ENCODE measurements at places on chromosomes 5 and 9.

DNA sequence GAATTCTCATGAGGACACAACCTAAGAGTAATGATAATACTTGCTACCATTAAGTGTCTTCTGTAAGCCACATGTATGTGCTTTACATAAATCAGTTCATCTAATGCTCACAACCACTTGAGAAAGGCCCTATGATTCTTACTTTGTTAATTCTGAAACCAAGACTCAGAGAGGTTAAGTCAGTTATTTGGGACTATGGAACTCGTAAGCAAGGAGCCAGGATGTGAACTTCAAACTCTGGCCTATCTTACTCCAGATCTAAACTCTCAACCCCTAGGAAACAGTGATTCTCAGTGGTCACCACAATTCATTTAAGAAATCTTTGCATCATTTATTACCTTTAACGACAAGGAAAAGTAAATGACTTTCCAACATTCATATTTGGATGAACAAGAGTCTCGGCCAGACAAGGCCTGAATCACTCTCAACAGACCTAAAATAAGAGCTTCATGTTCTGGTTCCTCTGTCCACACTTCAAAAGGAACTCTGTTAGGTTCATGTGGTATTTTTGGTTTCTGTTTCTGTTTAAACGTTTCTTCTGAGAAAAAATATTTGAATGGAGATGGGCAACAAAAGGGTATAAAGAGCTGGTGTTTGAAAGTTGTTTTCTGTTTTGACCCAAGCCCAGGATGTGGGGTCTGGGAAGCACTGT lies 104.8 kb downstream of the LPAR1 start:
- no peak for DNase-seq

- no peak for DNase-seq
These were observed 92.5 kb upstream of the DNAH5 start for GRCh38 chr5:14036947-14037346.

DNA sequence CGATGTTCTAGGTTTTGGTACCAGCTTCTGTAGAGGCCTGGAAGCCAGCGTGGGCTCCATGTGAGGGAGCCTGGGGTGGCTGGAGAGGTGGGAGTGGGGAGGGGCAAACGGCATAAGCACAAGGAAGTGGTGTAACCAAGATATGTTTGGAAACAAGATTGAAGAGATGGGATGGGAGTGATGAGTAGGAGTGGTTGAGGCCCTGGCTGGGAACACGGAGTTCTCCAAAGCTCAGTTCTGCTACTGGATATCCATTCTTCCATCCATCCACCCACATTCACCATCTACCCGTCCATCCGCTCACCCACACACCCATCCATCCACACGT lies 12.2 kb downstream of the TSPAN17 start:
- no peak for DNase-seq

DNA sequence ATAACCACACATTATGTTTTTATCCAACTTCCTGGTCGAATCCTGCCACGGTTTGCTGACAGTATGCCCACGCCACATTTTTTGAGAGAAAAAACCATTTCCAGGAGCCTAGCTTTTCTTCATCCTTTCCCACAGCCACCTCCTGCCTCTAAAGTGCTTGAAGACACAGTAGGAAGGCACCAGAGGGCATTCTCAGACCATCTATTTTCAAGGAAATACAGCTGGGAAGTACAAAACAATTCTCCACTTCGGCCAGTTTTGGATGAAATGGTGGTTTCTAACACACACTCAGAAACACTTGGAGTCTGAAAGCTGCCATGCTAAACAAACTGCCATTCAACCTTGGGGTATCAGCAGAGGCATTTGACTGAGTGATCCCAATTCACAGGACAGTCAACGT lies 86.3 kb upstream of the RPS23 start:
- DNase-seq, result no peak

DNA sequence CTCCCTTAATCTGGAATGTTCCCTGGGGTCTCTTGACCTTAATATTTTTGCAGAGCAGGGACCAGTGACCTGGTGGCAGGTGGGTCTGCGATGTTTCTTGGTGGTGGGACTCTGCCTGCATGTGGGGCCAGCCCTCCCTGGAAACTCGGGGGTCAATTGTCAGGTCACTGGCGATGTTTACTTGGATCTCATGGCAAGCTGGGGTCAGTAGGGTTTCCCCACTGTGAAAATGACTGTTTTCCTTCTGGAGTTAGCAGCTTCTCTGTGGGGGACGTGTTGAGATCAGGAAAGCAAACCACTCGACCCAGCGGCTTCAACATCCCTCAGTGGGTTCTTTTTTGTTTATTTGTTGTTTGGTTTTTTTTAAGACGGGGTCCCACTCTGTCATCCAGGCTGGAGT lies 73.9 kb downstream of the KCNT1 start:
- no peak for DNase-seq

GRCh38 chr5:178385496-178385890 lies 152.9 kb upstream of the PHYKPL start:
- DNase-seq, result no peak

DNA sequence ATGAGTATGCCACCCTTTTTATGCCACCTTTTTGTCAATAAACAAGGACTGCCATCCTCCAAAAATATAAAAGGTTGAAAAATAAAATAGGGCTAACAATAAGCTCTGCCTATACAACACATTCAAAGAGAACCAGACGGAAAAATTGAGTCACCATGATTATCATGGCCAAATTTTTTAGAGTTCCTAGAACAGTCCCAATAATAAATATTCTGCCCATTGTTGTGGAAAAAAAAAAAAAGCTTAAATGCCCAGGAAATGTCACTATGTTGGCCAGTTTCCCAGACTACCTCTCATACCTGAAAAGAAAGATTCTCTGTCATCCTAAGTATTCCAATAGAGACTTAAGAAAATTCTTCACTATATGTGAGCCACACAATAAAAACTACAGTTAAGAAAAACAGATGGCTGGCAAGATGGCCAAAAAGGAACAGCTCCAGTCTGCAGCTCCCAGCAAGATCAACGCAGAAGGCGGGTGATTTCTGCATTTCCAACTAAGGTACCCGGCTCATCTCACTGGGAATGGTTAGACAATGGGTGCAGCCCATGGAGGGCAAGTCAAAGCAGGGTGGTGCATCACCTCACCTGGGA lies 149.0 kb downstream of the TMEM161B start:
- no peak for DNase-seq

Measured in stimulated activated CD4-positive, alpha-beta T cell treated with anti-CD3 and anti-CD28 coated beads, Interleukin-4, amount 100 ng/mL, for 4 hours (primary cell).